ENCODE measurements at places on chromosomes 4 and X. TPM values are rescaled to one million over a fixed set of nuclear protein-coding genes. Genes with fewer than 3 reads are reported as not detected.
A peak's percentile ranks its signal among the peaks of the same experiment; 100 is the strongest.

TMPRSS11B gene
- total RNA-seq = not detected

NUDT11 gene
- total RNA-seq = 40.5 TPM

SLC49A3 gene
- not detected for total RNA-seq

ARMCX1 gene
- total RNA-seq = 14.7 TPM

PDLIM3 gene
- total RNA-seq = 18.9 TPM

CFAP299 gene
- not detected for total RNA-seq

ADRA2C gene
- total RNA-seq = 1.1 TPM

- no peak for DNase-seq
Observed at GRCh38 chr4:36872679-36873078, 371.9 kb upstream of the NWD2 start.

GRCh38 chr4:88803600-88804096, 106.0 kb upstream of the NAP1L5 start:
- DNase-seq = peak; percentile 48

DNA sequence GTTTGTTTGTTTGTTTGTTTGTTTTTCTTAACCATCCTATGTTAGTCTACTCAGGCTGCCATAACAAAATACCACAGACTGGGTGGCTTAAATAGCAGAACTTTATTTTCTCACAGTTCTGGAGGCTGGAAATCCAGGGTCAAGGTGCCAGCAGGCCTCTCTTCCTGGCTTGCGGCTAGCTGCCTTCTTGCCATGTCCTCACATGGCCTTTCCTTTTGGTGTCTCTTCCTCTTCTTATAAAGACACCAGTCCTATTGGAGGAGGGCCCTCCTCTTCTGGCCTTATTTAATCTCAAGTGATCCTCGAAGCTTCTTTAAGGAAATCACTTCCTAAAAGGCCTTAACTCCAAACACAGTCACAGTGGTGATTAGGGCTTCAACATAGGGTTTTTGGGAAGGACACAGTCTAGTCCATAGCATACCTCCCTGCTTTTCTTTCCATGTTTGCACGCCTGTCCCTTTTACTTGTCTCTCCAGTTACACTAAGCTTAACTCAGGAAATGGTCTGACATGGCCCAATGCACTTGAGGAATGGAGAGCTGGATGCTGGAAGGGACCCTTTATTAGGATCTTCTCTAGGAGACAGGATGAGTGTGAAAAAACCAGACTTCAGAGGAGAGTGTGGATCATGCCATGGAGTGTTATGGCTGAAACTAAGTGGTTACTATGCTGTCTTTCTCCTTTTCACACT, 36.0 kb upstream of the MGST2 start:
- no peak for DNase-seq

- no peak for DNase-seq
Observed at GRCh38 chr4:140809676-140810075, 53.5 kb upstream of the TBC1D9 start.

GRCh38 chr4:169791062-169791461, 33.3 kb upstream of the HPF1 start:
- DNase-seq = no peak

DNA sequence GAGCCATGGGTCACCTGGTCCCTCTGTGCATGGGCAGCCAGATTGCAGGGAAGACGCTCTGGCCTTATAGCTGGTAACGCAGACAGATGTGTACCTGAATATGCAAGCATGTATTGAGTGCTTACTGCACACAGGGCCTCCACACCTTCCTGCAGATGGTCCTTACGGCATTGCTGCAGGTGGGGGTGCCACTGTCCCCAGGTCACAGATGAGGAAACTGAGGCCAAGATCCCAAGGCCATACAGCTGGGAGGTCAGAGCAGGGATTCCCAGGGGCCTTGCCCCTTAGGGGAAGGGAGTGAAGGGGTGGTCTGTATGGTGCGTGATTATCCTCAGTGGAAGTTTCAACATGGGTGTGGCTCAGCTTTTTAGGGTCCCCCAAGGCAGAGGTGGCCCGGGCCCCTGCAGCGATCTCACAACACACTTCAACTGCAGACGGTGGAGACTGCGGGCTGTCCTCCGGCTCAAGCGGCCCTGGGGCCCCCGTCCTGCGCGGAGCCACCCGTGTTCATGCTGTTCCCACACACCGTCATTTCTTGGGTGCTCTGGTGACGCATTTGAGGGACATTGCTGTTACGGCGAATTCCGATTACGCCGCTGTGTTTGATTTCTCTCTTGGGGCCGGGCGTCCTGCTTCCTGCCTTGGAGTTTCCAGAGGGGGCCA, 8.1 kb downstream of the DOK7 start:
- no peak for DNase-seq

- DNase-seq = no peak
Observed at GRCh38 chrX:129618997-129619396, 35.8 kb downstream of the APLN start.

DNA sequence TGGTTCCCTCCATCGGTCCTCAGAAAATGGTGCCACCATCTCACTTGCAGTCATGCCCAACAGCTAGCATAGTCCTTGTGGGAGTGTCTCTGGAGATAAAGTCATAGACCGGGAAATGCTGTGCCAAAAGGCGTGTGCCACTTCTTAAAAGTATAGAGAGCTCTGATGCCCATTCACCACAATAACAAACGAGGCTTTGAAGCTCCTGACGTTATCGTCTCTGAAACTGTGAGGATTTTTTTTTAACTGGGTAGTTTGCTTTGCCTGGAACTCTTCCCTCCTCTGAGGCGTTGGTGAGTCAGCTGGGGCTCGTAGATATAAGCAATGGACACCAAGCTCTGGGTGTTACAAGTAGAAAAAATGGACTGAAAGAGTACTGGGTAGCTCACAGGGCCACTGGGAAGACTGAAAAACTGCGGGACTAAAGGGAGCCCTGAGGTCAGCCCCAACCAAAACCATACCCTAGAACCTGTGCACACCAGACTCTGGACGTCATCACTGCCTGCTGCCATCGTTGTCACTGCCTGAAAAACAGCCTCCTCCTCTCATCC, 89.4 kb upstream of the TRIM2 start:
- DNase-seq = peak; percentile 77

- no peak for DNase-seq
Observed at GRCh38 chr4:20403846-20404245, 152.1 kb downstream of the SLIT2 start.

GRCh38 chr4:102263024-102263787, 82.1 kb downstream of the SLC39A8 start:
- DNase-seq = peak; percentile 6

DNA sequence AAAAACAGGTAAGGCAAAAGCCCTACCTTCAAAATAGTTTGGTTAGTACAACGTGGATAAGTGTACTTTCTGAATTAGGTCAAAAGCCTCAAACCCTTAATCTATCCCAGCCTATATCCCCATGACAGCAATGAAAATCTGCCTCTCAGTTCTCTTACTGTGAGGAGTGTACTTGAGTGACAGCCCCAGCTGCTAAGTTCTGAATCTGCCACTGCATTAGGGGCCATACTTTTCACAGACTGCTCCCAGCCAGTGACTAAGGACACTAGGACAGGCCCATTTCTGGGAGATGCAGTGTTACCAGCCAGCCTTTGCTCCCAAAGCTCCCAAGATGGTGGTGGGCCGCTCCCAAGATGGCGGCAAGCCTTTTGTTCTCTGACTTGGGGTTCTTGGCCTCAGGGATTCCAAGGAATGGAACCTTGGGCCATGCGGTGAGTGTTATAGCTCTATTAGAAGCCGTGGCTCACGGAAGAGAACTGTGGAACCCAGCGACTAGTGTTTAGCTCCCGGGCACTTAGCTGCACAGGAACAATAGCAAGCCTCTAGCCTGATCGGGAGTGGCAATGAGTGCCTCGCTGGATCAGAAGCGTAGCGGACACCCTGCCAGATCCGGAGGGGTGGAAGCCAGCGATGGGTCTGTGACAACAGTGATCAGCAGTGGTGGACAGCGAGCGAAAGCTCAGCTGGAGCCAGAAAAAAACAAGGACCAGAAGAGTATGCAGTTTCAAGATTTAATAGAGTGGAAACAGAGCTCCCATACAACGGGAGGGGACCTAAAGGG, 175.6 kb upstream of the NRK start:
- no peak for DNase-seq

DNA sequence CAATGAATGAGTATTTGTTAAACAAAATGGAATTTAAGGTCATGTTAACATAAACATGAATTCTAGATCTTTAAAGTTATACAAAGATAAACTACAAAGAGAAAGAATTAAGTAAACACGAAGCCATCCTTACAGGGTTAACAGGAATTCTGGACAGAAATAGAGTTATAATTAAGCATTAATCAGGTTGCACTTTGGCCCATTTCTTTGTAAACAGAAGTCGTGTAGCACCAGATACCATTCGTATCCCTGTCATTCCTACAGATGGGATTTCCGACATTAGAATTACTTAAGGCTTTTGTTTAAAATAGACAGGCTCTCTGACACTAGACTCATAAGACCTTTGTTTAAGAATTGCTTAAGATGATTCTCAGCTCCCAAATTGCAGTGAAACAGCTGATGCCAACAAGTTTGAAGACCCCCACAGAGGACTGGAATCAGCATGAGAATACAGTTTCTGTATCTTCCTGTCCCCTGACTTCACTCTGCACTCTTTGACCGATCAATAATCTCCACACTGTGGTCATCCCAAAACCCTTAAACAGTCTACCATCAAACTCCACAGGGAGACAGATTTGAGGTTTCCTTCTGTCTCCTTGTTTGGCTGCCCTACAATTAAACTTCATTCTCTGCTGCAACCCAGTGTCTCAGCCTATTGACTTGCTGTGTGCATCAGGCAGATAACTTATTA, 22.3 kb upstream of the TMEM150C start:
- no peak for DNase-seq

DNA sequence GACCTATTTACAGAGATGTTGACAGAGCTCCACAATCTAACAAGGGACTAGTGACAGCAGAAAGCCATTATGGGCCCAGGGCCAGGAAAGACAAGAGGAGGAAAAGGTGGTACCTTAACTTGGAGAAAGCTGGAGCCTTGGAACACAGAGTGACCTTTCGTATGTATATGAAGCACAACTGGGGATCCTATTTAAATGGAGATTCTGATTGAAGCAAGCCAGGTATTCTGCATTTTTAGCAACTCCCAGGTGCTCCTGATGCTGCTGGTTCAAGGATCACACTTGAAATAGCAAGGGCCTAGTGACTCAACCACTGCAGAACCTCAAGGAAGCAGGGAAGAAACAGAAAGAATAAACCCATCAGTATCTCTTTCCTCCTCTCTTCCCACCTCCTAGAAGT, 99.4 kb downstream of the TMEM47 start:
- no peak for DNase-seq

DNA sequence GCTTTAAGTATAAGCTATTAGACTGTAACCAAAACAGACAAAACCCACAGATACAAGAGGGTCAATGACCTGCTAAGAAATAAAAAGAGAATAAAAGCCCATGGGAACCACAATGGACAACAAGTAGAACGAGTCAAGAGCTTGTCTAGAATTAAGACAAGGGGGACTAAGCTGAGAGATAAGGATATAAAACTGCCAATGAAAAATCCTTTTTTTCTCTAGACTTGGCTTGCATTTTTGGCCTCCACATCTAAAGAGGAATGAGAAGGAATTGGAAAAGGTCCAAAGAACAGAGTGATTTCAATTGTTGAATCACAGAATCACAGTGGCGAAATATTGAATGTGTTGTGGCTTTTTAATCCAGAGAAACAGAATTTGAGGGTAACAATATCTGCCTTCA, 135.7 kb downstream of the QDPR start:
- DNase-seq = no peak
